NCI-H345 (cell line): ENCODE measurements at places on chromosomes 4 and X.

- no peak for DNase-seq
Observed at GRCh38 chr4:39631700-39632079, 7.0 kb downstream of the SMIM14 start.

- peak; percentile 9 for DNase-seq
Observed at GRCh38 chrX:18931972-18932371, 51.9 kb downstream of the PHKA2 start.

- DNase-seq: peak; percentile 6
Observed at GRCh38 chr4:144575181-144575580, 70.8 kb upstream of the HHIP start.

- no peak for DNase-seq
Observed at GRCh38 chrX:105307762-105308161, 87.3 kb upstream of the TEX13A start.

DNA sequence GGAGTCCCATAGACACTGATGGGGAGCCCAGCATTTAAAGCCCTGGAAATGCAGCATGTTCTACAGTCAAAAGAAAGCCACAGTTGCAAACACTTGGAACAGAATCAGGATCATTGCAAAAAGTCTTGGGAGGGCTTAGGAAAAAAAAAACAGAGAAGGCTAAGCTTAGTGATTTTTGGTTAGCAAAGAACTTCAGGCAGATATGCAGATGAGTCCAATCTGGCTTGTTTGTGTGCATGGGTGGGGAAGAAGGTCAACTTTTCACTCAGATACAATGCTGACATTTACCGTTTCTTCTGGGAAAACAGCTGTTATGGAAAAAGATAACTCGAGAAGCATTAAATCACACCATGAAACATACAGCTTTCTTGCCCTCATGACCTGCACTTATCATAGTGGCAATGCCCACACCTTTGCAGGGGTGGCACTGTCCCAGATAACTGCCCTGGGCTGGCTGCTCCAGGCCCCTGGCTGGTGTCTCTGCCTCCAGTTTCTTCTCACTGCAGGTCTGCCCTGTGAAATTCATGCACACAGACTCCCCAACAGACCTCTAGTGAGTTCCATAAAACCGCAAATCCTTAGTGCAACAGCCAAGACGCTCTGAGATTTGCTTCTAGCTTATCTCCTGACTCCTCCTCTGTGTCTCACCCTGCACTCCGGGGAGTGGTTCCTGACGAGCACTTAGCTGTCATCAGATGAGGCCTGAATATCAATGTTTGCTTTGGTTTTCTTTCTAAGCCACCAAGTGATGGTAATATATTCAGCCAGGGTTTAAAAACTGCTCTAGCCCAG is 99.2 kb downstream of the DRD5 start:
- no peak for DNase-seq

DNA sequence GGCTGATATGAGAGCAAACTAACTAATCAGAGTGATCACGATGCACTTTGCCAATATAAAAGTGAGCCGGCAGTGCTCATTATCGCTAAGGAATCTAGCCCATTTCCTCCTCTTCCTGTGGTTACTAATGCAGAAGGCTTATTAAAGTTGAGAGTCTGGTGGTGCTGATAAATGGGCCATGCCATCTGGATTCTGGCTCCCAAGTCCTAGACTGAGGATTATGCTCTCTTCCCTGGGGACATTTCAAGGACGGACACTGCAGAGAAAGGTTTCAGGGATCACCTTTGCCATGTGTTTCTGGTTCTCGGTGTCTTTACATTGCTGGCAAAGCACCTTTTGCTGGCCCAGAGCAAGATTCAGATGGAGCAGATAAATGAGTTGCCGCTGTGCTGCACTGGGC is 85.3 kb downstream of the RTL5 start:
- no peak for DNase-seq

- no peak for DNase-seq
Observed at GRCh38 chr4:182831376-182831775, 85.8 kb downstream of the DCTD start.

GRCh38 chr4:128332081-128332480 is 44.5 kb upstream of the PGRMC2 start:
- no peak for DNase-seq

DNA sequence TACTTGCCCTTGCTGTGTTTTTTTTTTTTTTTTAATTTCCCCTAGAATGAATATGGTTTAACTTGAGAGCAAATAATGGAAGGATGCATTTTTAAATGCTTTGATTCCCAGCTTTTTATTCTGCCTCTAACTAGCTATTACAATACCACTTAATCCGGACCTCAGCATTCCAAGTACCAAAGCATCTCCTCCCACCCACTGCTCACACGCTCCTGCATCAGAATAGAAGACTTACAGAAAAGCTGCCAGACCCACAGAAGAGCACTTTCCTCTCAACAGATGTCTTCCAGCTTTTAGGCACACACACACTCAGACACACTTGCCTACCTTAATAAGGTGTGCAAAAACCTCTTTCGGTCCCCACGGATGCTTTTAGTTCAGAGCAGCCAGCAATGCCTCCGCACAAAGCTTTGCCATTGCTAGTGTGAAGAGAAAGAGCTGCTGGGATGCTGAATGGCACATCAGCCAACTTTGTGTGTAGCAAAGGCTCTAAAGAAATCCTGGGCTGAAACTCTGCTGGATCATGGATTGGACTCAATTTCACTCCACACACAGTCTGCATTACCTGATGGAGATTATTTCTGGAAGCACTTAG is 1056.2 kb downstream of the DMD start:
- DNase-seq: no peak

DNA sequence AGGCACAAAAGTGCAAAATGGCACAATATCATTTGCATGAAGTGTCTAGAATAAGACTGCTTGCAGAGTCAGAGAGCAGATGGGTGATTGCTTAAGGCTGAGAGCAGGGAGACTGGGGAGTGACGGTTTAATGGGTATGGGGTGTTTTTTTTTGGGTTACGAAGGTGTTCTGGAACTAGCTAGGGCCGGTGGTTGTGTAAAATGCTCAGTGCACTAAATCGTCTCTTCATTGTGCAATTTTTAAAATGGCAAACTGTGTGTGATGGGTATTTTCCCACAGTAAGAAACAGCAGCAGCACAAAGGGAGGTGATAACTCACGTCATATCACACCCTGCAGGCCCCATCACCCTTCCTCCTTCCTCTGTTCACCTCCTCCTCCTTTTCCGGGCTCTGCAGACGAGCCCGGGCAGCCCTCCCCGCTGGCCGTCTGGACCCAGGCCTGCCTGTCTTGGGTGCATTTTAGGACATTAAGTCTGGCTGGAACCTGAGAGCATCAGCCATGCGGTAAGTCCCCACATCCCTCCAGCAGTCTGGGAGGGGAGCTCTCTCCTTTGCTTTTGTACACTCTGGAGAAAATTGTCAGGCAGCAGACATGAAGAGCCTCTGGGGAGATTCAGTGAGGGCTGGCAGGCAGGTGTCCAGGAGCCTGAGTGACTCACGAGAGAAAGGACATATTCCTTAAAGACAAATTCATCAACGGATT is 42.7 kb downstream of the ASMT start:
- peak; percentile 48 for DNase-seq

- no peak for DNase-seq
Observed at GRCh38 chrX:142977128-142977914, 48.4 kb upstream of the SPANXN4 start.

DNA sequence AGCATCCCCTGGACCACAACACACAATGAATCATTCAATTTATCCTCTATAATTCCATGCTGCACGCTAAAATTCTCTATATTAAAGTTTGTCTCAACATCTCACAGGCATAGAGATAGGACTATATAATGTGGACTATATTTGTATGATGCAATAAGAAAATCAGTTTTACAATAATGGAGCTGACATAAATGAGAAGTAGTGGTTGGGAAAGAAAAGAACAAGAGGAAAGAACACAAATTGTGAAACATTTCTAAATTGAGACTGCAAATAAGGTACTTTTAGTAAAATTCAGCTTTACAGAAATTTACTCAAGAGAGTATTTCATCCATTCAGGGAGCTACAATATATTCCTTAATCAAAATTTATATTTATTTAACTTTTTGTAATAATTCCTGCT is 120.4 kb downstream of the ARAP2 start:
- no peak for DNase-seq

DNA sequence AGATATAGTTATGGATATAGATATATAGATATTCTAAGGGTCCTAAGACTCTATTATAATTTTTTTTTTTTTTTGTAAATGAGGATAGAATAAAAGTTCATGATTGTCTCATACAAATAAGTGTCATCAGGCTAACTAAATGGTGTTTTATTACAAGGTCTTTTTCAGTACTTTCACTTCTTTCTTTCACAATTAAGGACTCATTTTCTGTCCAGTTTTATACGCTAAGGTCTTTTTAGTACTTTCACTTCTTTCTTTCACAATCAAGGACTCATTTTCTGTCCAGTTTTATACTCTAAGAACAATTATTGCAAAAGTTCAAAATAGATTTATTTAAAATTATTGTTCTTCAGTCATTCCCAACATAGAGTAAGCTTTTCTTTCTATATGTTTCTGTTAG is 32.7 kb downstream of the RUFY3 start:
- DNase-seq: no peak

DNA sequence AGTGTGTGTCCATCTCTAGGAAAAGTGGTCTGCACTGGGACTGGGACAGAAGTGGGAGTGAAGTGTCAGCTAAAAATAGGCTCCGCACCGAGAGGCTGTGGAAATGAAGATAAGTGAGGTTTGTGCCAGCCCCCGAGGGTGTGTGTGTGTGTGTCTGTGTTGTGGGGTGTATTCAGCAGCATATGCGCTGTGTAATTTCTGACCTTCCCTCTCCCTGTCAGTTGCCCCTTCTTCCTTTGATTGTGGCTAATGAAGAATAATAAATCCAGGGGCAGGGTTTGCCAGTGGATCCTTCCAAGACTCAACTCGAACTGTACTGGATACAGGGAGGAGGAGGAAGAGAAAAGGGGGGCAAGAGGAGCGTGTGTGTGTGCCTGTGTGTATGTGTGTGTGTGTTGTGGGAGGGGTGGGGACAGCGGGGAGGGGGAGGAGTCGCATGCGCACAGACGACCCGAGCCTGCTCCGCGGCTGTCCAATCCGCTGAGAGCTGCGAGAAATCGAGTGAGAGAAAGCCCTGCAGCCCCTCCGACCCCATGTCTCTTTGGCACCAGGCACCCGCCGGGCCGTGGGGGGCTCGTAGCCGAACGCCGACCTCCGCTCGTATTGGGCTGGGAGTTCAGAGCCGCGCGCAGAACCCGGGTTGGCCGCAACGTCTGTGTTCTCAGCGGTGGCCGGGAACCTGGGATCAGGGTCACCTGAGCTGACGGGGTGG is 916 bp upstream of the POU4F2 start:
- DNase-seq: peak; percentile 49

DNA sequence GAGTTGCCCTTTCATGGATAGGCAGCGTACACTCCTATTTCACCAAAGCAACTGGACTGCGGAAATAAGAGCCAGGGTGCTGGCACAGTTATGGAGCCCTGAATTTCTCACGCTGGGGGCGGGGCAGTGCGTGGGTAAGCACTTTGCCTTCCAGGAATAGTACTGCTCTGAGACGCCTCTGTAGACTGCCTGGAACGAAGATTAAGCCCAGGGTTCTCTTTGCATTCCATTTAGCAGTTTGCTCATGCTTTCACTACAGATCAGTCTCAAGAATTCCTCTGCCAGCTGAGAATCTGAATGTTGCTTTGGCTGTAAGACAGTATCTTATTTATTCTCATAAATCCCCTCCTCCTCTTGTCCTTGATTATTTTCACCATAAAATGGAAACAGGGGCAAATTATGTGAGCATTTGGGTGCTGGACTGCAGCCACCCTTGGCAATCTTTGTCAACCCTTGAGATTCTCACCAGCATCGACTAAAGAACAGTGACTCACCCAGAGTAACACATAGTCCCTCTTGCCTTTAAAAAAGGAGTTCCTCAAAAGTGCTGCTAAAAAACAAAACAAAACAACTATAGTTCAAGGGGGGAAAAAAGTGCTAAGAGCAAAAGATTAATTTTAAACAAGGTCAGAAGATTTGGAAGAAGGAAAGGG is 88.9 kb upstream of the CITED1 start:
- DNase-seq: no peak

DNA sequence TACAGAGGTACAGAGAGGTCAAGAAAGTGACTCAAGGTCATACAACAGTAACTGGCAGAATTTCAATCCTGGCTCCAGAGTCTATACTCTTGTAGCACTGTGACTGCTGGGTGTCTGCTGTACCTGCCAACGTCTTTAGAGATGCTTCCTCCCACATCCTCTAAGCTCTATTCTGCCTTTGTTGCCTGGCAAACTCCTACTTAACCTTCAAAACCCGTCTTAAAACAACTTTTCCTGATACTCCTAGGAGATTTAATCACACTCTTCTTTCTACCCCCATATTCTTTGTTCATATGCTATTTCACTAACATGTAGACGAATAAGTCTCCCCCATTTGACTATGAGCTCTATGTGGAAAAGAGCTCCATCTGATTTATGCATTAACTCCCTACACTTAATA is 16.8 kb downstream of the APBB2 start:
- no peak for DNase-seq

DNA sequence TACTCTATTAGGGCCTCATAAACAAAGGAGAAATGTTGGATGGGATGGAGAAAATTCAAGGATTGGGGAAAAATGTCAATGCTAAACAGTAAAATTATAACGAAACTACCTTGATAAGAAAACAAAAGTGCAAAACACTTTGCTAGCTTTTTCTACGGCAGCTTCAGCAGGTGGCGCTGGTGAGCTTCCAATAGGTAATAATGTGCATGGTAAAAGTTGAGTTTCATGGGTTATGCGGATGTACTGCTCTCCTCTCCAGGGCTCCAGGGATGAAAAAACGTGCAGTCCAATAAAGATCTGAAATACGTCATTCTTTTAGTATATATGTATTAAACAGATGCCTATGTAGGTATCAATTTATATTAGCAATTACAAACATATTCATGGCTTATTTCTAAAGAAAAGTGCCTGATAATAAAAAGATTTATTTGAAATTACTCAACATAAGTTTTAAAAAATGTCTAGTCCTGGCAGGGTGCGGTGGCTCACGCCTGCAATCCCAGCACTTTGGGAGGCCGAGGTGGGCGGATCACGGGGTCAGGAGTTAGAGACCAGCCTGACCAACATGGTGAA is 239.6 kb downstream of the GRXCR1 start:
- peak; percentile 37 for DNase-seq

DNA sequence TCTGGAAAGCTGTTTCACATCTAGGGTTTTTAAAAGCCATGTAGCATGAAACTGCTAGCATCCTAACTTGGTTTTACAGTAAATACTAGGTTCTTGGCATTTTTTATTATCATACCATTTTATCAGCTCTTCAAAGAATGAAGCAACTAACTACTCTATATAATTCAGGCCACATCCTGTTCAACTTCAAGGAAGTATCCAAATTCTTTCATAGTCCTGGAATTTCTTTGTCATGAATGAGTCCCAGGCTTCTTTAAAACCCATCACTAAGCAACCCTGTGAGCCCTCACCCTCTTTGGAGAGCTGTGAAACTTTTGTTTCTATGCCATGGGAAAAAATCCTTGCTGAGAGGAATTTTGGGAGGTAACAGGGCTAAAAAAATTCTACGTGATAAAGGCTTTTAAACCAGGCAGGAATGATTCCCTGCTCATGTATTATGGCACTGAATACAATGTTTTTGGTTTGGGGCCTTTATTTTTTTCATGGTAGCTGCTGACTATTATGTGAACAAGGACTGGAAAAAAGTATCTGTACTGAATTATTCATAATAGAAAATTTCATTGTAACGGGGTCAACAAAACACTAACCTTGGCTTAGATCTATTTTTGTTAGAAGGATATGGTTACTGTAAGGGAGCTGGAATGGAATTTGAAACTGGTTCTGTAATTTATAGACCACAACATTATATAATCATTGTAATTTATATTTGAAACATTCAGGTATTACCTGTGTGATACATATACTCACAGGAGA is 164.9 kb downstream of the DCTD start:
- no peak for DNase-seq

GRCh38 chr4:6008092-6008551 is 10.1 kb downstream of the C4orf50 start:
- no peak for DNase-seq

GRCh38 chr4:14920237-14920636 is 82.0 kb upstream of the CPEB2 start:
- no peak for DNase-seq
